HCT116 (cell line): ENCODE measurements at places on chromosomes 7 and 10.

DNA sequence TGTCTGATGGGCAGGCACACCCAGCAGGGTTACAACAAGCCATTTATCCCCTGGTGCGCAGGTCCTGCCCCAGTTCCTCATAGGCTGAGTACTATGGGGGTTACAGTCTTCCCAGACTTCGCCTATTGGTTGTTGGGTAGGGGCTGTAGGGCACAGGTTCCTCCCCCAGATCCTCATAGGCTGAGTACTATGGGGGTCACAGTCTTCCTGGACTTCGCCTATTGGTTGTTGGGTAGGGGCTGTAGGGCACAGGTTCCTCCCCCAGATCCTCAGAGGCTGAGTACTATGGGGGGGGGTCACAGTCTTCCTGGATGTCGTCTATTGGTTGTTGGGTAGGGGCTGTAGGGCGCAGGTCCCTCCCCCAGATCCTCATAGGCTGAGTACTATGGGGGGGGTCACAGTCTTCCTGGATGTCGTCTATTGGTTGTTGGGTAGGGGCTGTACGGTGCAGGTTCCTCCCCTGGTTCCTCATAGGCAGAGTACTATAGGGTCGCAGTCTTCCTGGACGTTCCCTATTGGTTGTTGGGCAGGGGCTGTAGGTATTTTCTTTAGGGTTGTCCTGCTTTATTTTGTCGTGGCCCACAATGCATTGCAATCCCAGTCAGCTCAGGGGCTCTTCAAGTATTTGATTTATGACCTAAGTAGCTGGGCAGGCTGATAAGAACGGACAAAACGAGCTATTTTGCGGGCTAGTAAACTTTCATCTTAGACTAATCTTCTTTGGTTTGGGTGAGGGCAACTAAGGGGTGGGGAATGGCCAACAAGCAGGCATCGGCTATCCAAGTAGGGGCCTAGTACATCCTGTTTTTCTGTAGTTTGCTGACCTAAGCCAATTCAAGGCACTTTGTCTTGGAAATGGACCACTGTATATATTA, 3.4 kb downstream of the LRRC27 start:
- no peak for DNase-seq

- DNase-seq, result no peak
Observed at GRCh38 chr7:155676052-155676451, 31.6 kb downstream of the RBM33 start.

GRCh38 chr10:95758351-95759025, 2.5 kb downstream of the ENTPD1 start:
- no peak for DNase-seq

- no peak for DNase-seq
Observed at GRCh38 chr7:90173127-90173844, 19.0 kb downstream of the STEAP1 start.

- peak; percentile 68 for DNase-seq
Observed at GRCh38 chr10:454860-455259, 234.6 kb downstream of the DIP2C start.

DNA sequence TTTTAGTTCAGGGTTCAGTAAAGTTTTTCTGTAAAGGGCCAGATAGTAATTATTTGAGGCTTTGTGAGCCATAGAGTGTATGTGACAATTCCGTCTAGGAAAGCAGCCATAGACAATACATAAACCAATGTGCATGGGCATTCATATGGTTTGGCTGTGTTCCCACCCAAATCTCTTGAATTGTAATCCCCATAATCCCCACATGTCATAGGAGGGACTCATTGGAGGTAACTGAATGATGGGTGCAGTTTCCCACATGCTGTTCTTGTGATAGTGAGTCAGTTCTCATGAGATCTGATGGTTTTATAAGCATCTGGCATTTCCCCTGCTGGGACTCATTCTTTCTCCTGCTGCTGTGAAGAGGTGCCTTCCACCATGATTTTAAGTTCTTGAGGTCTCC, 29.9 kb downstream of the SEC61G start:
- no peak for DNase-seq

- no peak for DNase-seq
Observed at GRCh38 chr10:97738616-97739015, 1.7 kb downstream of the ZFYVE27 start.

- DNase-seq, result no peak
Observed at GRCh38 chr10:94287336-94287735, 75.4 kb downstream of the NOC3L start.

DNA sequence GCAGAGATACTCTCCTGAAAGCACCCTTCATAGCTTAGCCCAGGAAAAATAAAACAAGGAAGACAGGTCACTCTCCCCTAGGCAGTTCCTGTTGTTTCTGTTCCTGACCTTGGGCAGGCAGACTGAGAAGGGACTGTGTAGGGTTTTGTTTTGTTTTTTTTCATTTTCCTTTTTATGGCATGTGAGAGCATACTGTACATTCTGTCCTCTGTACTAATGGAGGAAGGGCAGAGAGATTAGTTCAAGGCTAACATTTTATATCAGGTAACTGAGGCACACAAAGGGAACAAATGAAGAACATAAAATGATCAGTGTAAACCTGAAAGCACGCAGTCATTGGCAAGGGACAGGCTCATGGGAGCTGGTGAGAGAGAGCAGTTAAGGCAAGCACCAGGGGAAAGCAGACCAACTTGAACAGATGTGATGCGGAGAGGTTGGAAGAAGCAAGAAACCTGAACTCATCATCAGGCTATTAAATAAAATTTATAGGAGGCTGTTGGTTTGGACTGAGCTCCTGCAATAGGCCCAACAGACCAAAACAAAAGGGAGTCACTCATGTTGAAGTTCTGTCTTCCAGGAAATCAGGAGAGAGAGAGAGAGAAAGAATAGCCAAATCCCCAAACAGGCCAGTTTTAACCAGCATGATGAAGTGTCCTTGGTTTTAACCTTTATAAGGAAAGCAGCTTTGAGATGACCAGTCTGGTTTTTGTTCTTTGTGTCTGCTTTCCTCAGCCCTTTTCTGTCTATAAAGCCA, 34.1 kb upstream of the PDCD4 start:
- DNase-seq, result no peak

DNA sequence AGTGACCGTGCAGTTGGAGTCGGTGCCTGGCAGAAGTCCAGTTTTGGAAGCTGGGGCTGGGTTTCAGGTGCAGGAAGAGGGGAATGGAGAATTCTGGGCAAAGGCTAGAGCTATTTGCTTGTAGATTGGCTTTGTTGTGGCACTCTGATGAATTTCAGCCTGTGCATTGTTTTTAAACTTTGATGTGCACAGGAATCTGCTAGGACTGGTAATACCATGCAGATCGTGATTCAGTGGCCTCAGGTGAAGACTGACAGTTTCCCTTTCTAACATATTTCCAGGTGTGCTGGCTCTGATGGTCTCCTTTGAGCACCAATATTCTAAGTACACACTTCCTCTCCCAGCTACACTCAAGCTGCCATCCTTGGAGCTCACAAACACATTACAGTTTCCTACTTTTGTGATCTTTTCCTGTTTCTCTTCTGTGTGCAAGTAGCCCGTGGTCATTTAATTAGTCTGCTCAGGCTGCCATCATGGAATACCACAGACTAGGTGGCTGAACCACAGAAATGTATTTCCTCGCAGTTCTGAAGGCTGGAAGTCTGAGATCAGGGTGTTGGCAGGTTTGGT, 55.6 kb downstream of the NOC3L start:
- no peak for DNase-seq

DNA sequence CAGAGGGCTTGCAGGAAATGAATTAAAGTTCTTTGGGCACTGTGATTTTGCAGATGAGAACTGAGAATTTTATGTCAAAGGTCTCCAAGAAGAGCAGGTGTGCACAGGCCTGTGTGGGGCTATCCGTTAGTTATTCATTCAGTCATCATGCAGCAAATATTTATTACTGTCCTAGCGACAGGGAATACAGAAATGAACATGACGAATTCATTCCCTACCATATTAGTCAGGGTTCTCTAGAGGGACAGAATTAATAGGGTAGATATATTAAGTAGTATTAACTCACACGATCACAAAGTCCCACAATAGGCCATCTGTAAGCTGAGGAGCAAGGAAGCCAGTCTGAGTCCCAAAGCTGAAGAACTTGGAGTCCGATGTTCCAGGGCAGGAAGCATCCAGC, 2.9 kb upstream of the MMP21 start:
- no peak for DNase-seq
